Osteocyte (in vitro differentiated cells): ENCODE measurements at places on chromosomes 4 and X. TPM values are rescaled to one million over a fixed set of nuclear protein-coding genes. Genes with fewer than 3 reads are reported as not detected.

- no peak for DNase-seq
- no peak overlapping the region for H3K4me3 ChIP-seq
- H3K4me1 ChIP-seq = no peaks in the 10 kb centered on the region
Measured at GRCh38 chr4:61938250-61938846, 738.2 kb downstream of the ADGRL3 start.

ZDHHC15 gene
- 0.08 and 0.13 TPM in 2 replicates for total RNA-seq

MCF2 gene
- total RNA-seq = not detected in 2 replicates

AKAP4 gene
- total RNA-seq = not detected in 2 replicates

DNA sequence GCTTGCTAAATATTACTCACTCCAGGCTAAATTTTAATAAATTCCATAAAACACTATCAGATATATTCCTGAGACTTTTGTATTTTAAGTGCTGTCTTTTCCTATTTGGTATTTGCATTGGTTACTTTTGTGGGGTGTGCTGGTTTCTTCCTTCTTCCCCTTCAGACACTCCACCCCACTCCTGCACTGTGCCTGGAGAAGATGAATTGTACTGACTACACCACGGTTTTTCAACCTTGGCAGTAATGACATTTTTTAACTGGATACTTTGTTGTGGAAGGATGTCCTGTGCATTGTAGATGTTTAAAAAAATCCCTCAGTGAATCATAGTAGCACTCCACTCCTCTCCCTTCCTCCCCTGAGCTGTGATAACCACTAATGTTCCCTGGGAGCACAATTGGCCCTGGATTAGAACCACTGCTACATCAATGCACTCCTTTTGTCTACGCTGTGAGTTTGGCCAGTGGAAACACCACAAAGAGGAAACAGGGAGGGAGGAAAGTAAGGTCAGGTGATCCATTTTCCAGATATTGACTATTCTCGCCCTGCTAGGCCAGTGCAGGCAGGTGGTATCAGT is 36.3 kb downstream of the SNCA start:
- DNase-seq = no peak
- no peak overlapping the region for H3K27ac ChIP-seq
- no peak overlapping the region for H3K4me3 ChIP-seq
- H3K36me3 ChIP-seq = peaks cover 2% of the 10 kb centered on the region
- H3K27me3 ChIP-seq = no peaks in the 10 kb centered on the region

GRCh38 chr4:135050086-135050717 is 848.6 kb upstream of the PABPC4L start:
- no peak for DNase-seq
- no peak overlapping the region for H3K27ac ChIP-seq

DNA sequence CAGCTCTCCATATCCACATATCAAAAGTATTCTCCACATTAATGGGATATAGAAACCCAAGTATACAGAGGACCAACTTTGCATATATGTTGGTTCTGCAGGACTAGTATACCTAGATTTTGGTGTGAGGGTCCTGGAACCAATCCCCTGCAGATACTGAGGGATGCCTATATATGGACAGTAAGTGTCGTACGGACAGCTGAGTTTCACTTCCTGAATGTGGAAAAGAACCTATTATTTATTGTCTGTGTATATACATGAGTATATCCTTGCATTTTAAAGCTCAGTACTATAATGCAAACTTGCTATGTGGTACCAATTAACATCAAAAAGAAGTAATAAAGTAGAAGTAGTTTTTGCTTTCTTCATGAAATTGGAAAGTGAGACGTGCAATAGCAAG is 101.9 kb downstream of the FBXW7 start:
- peaks cover 3% of the 10 kb centered on the region for H3K4me1 ChIP-seq
- peaks cover 8% of the 10 kb centered on the region for H3K36me3 ChIP-seq
- H3K4me3 ChIP-seq = no peak overlapping the region

DNA sequence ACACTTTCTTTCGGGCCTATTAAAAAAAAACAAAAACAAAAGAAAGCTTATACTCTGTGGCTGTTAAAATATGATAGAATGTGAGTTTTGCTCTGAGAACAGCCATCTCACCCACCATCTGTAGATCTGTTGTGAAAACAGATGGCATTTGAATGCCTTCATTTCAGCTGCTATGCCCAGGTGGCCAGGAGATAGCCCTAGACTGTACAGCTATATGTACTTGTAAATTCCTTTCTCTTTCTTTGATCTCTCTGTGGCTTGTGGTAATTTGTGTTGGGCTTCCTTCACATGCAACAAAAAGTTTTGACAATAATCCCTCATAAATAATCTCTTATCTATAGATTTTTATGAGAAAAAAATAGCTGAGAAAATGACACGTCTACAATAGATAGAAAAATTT is 38.1 kb downstream of the PNPLA4 start:
- peaks cover 2% of the 10 kb centered on the region for H3K4me1 ChIP-seq
- H3K27me3 ChIP-seq = no peaks in the 10 kb centered on the region
- no peak overlapping the region for H3K27ac ChIP-seq

DNA sequence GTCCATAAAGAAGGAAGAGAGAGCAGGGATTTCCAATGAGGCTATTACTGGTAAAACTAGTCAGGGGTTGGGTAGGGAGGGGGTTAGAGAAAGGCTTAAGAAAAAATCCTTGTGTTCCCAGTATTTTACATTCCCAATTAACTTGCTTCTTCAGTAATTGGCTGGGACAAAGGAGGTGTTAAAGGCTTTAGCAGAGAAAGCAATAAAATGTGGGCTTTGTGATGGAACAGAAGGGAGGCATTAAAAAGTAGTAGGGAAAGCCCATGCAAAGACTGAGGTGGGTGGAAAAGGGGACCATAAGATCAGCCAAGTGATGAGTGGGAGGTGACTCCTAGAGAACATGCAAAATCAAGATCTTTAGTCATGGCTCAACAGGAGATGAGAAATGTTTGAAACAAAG is 1467.2 kb downstream of the RPA4 start:
- H3K4me3 ChIP-seq = no peak overlapping the region
- no peaks in the 10 kb centered on the region for H3K27me3 ChIP-seq
- no peak overlapping the region for H3K27ac ChIP-seq
- no peaks in the 10 kb centered on the region for H3K36me3 ChIP-seq
- DNase-seq = no peak

GRCh38 chr4:185210102-185210981 is 944 bp downstream of the SNX25 start:
- no peaks in the 10 kb centered on the region for H3K27me3 ChIP-seq
- peaks cover 1% of the 10 kb centered on the region for H3K36me3 ChIP-seq
- H3K4me1 ChIP-seq = peaks cover 48% of the 10 kb centered on the region
- H3K27ac ChIP-seq = peak overlapping the region; percentile 94

- H3K27ac ChIP-seq = no peak overlapping the region
- peaks cover 30% of the 10 kb centered on the region for H3K4me1 ChIP-seq
- DNase-seq = no peak
- H3K27me3 ChIP-seq = no peaks in the 10 kb centered on the region
- no peaks in the 10 kb centered on the region for H3K36me3 ChIP-seq
Measured at GRCh38 chrX:95059909-95060308, 1385.9 kb downstream of the FAM133A start.

MAGEE2 gene
- total RNA-seq = not detected in 2 replicates

- H3K4me1 ChIP-seq = peaks cover 12% of the 10 kb centered on the region
- H3K27me3 ChIP-seq = no peaks in the 10 kb centered on the region
- H3K4me3 ChIP-seq = no peak overlapping the region
- no peak overlapping the region for H3K27ac ChIP-seq
Measured at GRCh38 chr4:1932736-1933135, 61.5 kb downstream of the NSD2 start.

DNA sequence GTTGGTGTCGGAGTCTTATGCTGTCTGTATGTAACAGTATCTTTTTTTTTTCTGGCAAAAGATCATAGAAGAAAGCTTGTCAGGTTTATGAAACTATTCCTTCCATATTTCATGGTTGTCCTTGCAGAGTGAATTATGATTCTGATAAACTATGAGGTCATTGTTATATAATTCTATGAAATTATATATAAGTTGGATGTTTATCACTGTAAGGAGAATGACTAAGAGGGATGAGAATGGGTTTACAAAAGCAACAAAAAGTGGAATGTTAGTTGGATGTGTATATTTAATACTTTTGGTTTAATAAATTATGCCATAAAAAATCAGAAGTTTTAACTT is 43.1 kb downstream of the RAPGEF2 start:
- no peak overlapping the region for H3K27ac ChIP-seq
- H3K36me3 ChIP-seq = no peaks in the 10 kb centered on the region
- no peaks in the 10 kb centered on the region for H3K27me3 ChIP-seq

CXCL8 gene
- total RNA-seq = 32.4 and 33.5 TPM in 2 replicates

GRCh38 chr4:141913928-141914327 is 277.5 kb downstream of the IL15 start:
- H3K27ac ChIP-seq = no peak overlapping the region
- DNase-seq = no peak
- H3K4me3 ChIP-seq = no peak overlapping the region
- no peaks in the 10 kb centered on the region for H3K27me3 ChIP-seq
- H3K4me1 ChIP-seq = peaks cover 2% of the 10 kb centered on the region

DNA sequence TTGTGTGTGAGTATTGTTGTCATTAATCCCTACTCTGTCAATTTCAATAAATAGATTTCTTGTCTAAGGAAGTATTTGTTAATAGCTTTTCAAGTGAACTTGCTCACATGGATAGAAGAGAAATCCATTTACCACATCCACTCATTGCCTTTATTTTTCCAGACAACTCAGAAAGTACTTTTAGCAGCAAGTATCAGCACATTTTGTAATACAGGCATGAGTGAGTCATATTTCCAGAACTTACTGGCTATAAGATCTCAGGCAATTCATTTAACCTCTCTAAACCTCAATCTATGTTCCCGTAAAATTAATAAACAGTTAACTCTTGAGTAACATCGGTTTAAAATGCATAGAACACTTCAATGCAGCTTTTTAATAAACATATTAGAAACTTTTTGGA is 317.9 kb upstream of the PCDH7 start:
- no peaks in the 10 kb centered on the region for H3K27me3 ChIP-seq
- H3K27ac ChIP-seq = peak overlapping the region; percentile 38
- peaks cover 28% of the 10 kb centered on the region for H3K4me1 ChIP-seq
- H3K4me3 ChIP-seq = no peak overlapping the region
- no peak for DNase-seq
- H3K36me3 ChIP-seq = no peaks in the 10 kb centered on the region

GRCh38 chrX:110192516-110192915 is 125.4 kb downstream of the AMMECR1 start:
- no peaks in the 10 kb centered on the region for H3K27me3 ChIP-seq
- DNase-seq = no peak
- H3K36me3 ChIP-seq = peaks cover 4% of the 10 kb centered on the region
- no peak overlapping the region for H3K4me3 ChIP-seq

TMEM47 gene
- total RNA-seq = 51.6 and 53.3 TPM in 2 replicates

DNA sequence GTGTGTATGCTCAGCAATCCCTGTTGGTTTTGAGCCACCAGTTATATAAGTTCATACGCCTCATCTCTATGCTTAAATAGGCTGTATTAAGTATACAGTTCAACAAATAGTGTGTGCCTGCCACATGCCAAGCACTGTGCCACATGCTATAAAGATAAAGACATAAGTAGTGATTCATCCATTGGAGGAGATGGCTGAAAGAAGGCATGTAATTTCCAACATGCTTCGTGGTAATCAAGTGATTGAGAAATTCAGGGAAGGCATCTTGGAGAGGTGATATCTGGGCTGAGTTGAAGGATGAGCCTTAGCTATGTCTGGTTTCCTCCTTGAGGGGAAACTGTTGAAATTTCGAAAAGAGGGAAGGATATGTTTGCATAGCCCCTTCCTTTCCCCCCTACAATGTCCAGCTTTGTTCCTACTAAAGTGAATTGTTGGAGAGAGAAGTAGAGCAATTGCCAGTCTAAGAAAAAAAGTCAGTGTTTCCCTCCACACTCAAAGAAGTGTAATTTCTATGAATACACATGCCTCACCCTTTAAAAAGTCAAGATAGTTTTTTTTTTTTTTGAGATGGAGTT is 96.5 kb downstream of the ARHGAP10 start:
- no peak for DNase-seq
- H3K27me3 ChIP-seq = no peaks in the 10 kb centered on the region
- H3K4me1 ChIP-seq = peaks cover 82% of the 10 kb centered on the region
- H3K27ac ChIP-seq = peak overlapping the region; percentile 94
- H3K4me3 ChIP-seq = peak overlapping the region; percentile 2

DNA sequence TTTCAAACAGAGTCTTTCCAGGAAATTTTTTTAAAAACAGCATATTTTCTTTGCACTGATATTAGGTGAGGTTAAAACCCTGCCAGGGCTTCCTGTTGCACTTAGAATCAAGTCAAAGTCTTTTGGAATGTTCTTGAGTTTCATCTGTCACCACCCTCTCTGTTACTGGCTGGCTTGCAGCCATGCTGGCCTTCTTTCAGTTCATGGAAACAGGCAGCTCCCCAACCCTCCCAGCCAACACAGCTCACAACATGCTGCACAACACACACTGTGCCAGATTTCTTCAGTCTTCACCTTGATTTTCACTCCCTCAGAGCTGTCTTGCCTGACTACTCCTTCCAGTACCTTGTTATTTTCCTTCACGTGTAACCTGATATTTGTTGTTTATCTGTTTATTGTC is 129.5 kb downstream of the KCNIP4 start:
- peaks cover 27% of the 10 kb centered on the region for H3K4me1 ChIP-seq
- H3K36me3 ChIP-seq = peaks cover 8% of the 10 kb centered on the region
- H3K27me3 ChIP-seq = no peaks in the 10 kb centered on the region
- DNase-seq = no peak

TSPAN7 gene
- 0.40 and 0.86 TPM in 2 replicates for total RNA-seq

SPANXN5 gene
- total RNA-seq = not detected in 2 replicates

UCP1 gene
- not detected in 2 replicates for total RNA-seq

NR3C2 gene
- 0.42 and 0.75 TPM in 2 replicates for total RNA-seq

STATH gene
- not detected in 2 replicates for total RNA-seq

SPANXA1 gene
- total RNA-seq = not detected in 2 replicates

DNA sequence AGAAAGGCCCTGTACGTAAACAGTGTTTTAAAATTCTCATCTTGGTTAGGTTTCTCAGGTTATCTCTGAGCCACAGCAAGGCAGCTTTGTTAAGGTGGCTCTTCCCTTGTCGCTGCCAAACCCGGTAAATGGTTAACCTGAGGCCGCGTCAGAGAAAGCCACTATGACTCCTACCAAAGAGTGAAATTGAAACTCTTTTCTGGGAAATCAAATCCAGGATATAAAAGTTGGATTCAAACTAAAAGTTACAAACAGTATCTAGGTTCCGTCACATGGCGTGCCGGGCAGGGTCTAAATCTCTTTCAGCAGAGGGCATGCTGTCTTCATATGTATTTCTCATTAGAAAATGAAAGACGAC is 433 bp downstream of the MMAA start:
- no peaks in the 10 kb centered on the region for H3K36me3 ChIP-seq
- H3K27me3 ChIP-seq = peaks cover under 1% of the 10 kb centered on the region
- DNase-seq = no peak
- H3K4me1 ChIP-seq = peaks cover 34% of the 10 kb centered on the region
- H3K27ac ChIP-seq = peak overlapping the region; percentile 98

DNA sequence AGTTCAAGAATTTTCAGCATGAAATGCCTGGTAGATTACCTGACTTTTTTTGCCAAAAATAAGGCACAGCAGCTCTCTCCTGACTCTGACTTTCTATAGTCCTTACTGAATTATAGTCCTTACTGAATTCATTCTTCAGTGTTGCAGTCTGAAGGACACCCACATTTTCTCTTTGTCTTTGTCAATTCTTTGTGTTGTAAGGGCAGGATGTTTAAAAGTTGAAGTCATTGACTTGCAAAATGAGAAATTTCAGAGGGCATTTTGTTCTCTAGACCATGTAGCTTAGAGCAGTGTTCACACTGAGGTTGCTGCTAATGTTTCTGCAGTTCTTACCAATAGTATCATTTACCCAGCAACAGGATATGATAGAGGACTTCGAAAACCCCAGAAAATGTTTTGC is 168.0 kb downstream of the SOWAHB start:
- peaks cover 3% of the 10 kb centered on the region for H3K4me1 ChIP-seq
- peaks cover 2% of the 10 kb centered on the region for H3K36me3 ChIP-seq
- H3K27me3 ChIP-seq = no peaks in the 10 kb centered on the region
- no peak for DNase-seq
- H3K27ac ChIP-seq = no peak overlapping the region

JCHAIN gene
- not detected in 2 replicates for total RNA-seq
